ENCODE measurements at places on chromosomes 12 and 14. TPM values are rescaled to one million over a fixed set of nuclear protein-coding genes. Genes with fewer than 3 reads are reported as not detected.

GRCh38 chr12:125304029-125304428 lies 238.8 kb downstream of the AACS start:
- DNase-seq = no peak

GRCh38 chr12:7784701-7785100 lies 4.5 kb upstream of the NANOG start:
- DNase-seq = no peak

GRCh38 chr12:42234970-42235369 lies 3.1 kb downstream of the YAF2 start:
- DNase-seq = no peak

GRCh38 chr12:3229577-3229976 lies 152.4 kb downstream of the TSPAN9 start:
- DNase-seq = no peak

DNA sequence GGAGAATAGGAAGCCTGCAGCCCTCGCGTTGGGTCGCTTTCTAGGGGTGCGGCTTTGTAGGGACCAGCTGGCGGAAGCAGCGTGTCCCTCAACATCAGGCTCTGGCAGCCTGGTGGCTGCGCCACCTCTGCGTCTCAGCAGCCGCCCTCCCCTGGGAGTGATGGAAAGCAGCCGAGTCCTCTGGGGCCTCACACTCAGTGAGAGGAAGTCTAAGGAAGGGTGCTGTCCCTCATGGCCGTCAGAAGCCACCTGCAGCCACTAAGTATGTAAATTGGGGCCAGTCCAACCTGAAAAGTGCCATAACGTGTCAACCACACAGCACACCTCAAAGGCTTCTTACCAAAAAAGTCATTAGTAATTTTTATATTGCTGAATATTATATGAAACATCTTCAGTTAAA lies 80.3 kb downstream of the WDR20 start:
- DNase-seq = no peak

- no peak for DNase-seq
Measured at GRCh38 chr14:23381871-23382270, 5.0 kb downstream of the CMTM5 start.

DNA sequence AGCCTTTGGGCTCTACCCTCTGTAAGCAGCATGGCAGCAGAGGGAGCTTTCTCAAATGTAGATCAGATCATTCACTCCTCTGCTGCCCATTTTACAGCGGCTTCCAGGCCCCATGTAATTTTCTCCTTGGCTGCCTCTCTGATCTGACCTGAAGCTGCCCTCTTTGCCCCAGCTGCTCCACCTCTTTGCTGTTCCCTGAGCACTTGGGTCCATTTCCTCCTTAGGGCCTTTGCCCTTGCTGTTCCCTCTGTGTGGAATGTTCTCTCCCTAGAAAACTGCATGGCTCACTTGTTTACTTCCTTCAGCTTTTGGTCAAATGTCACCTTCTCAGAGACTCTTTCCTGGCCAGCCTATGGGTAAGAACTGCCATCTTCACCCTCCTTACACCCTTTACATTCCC lies 37.2 kb downstream of the SMOC1 start:
- no peak for DNase-seq

DNA sequence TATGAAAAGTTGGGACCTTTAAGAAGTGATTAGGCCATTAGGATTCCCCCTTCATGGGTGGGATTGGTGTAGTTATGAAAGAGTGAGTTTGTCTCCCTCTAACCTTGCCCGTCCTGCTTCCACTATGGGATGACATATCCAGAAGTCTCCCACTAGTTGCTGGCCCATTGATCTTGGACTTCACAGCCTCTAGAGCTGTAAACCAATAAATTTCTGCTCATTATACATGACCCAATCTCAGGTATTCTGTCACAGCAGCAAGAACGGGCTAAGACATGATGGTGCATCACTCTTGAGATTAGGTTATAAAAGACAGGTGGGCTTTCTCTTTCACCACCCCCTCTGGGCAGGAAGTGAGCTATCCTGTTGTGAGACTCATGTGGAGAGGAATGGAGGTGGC lies 8.6 kb upstream of the SMOC1 start:
- DNase-seq = no peak

GRCh38 chr12:66548338-66549049 lies 130.4 kb downstream of the GRIP1 start:
- no peak for DNase-seq

DNA sequence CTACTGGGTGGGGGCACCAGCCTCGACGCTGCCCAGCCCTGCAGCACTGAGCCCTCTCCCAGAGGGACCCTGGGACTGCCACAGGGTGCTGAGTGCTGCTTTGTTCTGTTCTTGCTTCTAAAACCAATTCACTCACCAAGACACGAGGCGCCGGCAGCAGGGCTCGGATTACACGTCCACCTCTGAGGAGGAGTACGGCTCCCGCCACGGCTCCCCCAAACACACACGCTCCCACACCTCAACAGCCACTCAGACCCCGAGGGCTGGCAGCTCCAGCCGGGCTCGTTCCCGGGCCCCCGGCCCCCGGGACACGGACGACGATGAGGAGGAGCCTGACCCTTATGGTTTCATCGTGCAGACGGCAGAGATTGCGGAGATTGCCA lies 24.3 kb downstream of the CEP170B start:
- no peak for DNase-seq

DNA sequence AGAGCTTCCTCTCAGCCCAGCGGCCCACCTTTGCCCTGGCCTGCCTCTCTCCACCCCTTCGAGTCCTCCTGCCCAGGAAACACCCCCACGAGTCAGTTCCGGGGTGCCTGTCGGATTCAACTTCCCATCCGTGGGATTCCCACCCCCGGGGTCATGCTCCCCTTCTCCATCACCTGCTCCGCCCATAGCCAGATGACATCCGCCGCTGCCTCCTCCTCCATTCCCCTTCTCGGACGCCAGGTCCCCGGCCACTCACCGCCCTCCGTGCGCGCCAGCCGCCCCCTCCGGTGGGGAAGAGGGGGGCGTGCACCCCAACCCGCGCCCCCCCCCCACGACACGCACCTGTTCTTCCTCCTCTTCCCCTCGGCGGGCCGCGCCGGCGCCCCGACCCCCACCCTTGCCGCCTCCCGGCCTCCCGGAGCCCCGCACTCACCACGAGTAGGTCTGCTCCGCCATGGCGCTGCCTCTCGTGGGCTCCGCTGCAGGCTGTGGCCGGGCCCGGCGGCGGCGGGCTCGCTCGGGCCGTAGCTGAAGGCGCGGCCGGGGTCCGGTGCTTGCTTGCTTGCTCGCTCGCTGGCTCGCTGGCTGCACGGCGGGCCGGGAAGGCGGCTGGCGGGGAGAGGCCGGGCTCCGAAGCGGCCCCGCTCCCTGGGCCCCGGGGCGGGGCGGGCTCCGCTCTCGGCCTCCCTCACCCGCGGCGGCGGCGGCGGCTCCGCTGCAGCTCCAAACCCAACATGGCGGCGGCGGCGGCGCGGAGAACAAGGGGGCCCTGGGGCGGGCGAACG lies 554 bp downstream of the SPPL3 start:
- no peak for DNase-seq

DNA sequence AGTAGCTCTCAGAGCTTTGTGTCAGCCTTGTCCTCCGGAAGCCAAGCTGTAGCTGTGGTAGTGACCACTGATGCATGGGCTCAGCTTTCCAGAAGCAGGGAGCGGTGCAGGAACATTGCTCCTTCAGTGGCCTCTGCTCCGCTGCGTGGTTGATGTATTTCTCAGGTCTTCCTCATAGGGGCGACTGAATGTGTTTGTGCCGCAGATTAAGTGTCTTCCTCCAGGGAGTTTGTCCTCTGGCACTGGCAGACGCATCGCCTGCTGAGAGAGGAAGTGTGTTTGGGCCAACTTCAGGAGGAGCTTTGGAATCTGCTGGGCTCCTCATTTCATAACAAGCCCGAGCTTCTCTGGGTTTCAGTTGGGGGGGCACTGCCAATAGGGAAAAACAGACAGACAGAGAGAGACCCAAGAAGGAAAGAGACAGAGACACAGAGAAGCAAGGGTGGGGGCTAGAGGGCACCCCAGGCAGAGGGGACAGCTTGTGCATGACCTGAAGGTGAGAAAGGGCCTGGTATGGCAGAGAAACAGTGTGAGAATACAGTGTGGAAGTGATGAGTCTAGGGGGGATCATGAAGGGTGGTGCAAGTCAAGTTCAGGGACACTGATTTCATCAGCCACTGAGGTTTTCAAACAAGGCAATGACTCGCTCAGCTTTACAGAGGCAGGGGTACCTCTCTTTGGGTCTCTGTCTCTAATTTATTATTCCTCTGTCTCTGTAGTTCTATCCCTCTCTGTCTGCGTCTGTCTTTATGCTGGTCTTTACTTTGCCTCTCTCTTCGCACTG lies 69.4 kb upstream of the PRIMA1 start:
- no peak for DNase-seq

GRCh38 chr14:38080696-38081095 lies 127.0 kb upstream of the SSTR1 start:
- peak; percentile 74 for DNase-seq

DNA sequence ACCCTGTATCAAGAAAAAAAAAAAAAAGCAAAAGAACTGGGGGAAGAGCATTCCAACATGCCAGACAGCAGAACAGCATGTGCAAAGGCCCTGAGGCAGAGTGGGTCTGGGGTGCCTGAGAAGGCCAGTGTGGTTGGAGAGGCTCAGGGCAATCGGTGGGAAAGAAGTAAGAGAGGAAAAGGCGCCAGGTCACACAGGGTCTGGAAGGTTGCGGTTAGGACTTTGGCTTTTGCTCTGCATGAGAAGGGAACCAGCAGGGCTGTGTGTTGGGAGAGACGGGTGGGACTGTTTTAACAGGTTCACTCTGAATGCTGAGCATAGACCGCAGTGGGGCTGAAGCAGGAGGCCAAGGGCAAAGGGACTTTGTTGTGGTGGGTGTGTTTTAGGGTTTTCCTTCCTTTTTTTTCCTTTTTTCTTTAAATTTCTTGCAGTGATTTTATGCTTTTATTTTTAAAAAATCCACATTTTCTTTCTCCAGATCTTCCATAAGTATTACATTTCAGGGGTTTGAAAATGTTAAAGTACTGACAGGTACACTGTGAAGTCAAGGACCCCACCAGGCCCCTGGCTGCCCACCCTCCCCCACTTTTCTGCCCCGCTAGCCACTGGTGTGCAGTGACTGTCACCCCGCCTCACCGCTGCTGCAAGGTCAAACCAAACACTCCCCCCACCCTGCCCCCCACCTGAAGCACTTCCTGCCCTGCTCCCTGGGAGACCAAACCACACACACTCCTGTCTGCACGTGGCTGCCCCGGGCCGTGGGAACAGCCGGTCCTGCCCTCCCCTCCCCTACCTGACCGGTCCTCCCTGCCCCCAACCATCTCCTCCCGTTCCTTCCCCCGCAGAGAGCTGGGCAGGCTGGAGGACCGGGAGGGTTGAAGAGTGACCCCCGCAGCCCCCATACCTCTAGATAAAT lies 30.0 kb downstream of the DTX1 start:
- DNase-seq = no peak

GRCh38 chr12:19015285-19015684 lies 114.2 kb upstream of the PLEKHA5 start:
- no peak for DNase-seq

DNA sequence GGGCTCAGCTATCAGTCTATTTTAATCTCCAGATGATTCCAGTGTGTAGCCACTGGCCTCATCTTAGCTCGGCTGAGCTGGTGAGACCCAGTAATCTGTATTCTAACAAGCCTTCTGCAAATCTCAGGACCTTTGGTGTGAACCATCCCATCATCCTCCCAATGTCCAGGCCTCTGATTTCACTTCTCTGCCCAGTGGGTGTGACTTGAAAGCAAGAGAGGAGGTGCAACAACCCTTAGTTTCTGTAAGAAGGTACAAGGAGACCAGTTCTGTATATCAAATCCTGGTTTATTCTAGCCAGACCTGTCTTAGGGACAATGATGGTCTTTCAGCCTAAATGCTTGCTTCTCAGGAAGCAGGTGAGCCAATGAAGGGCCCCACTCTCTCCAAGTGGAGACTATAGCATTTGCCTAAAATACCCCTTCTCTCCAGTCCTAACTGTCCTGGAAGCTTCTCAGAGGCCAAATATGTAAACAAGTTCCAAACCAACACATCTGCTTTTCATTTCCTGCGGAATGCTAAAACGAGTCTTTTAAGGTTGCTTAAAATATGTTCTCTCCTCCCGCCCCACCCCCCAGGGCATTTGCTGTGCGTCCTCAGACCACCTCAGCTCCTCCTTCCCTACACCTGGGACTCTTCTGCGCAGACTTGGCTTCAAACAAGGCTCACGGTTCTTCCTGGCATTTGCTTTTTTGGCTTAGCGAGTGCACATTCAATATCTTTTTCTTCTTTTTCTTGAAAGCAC lies 78.4 kb upstream of the FUT8 start:
- no peak for DNase-seq

- DNase-seq = no peak
Measured at GRCh38 chr14:64508215-64508776, 3.7 kb downstream of the ZBTB1 start.

DNA sequence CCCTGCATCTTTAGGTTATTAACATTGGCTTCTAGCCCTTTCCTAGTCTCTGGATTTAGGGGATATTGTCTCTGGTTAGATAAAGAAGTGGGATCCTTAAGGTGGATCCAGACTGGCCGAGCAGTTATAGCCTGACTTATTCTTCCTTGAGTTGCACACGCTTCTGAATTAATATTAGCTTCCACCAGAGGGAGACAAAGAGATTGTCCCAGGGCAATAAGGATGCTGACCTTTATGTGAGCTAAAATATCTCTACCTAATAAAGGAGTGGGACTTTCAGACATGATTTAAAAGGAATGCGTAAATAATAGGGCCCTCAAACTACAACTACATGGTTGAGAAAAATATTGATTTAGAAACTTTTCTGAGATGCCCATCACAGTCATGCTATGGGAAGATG lies 139.7 kb downstream of the SLCO1B3 start:
- DNase-seq = no peak

DNA sequence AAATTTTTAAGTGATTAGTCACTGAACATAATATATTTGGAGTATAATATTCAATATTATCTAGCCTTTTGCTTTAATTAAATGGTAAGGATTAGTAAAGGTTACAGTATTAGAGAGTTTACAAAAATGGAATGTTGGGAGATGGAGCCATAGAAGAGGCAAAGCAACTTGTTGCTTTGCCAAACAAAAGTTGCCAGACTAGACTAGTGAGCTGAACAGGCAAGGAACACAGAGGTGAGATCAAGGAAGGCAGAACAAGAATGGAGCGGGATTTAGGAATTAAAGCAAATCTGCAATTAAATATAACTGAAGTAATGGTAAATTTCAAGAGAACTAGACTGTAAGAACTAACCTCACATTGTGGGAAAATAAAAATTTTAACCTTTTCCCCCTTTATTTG lies 5.1 kb downstream of the ARF6 start:
- no peak for DNase-seq

The CISTR gene
- total RNA-seq = not detected

The CD69 gene
- total RNA-seq = 1.4 TPM

The DAO gene
- total RNA-seq = not detected

The SIX4 gene
- 11.4 TPM for total RNA-seq

The EXOC3L4 gene
- total RNA-seq = 0.17 TPM

The ALDH2 gene
- total RNA-seq = 19.3 TPM

The RARG gene
- total RNA-seq = 6.1 TPM

The TNFAIP2 gene
- total RNA-seq = 155 TPM

All from epithelial cell of proximal tubule (primary cell).